Stimulated activated CD8-positive, alpha-beta memory T cell treated with anti-CD3 and anti-CD28 coated beads, Interleukin-12 subunit alpha, Interleukin-12 subunit beta, amount 100 ng/mL, for 4 hours (primary cell): ENCODE measurements at places on chromosomes 5 and 9.

DNA sequence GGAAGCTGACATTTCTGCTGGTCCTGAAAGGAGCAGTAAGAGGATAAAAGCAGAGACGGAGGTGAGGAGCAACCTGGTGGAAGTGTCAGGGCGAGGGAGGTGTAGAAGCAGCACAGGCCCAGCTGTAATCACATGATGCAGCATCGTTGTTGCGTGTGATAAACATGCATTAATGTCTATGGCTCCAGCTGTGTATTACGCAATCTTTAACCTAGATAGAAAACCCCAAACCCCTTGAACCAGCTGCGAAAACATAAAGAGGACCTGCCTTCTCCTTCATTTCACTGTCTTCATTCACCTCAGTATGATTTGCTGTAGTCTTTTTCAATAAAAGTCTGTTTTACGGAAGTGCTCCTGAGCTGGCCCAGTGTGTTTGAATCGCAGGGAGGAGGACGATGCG is 162.9 kb downstream of the NTRK2 start:
- DNase-seq, result no peak

DNA sequence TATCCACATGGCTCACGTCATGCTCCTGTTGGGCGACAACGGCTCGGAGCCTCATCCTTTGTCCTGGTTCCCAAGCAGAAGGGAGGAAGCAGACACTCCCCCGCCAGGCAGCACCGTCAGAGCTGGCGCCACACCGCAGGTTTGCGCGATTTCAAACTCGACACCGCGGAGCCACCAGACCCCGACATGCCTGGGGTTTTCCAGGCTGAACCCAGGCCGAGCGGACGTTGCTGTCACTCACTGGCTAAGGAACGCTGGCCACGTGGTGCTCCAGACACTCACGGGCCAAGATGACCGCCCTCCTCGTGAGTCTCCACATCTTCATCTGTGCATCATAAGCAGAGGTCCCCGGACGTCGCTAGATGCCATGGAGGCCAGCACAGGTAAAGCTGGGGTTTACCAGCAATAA is 9.0 kb downstream of the TERT start:
- no peak for DNase-seq

DNA sequence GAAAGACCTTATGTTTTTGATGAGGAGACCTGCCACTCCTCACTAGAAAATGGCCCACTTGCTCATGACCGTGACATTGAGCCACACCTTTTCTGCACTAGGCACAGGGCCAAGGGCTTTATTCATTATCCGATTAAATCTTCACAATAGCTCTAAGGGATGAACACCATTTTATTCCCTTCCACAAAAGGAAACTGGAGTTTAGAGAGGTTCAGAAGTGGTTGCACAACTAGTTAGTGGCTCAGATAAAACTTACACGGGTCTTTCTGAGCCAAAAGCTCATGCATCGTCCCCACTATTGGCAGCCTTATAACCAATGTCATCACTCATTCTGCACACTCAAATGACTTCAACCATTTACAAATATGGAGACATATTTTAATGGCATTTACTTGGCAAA is 39.4 kb downstream of the SUSD1 start:
- no peak for DNase-seq

DNA sequence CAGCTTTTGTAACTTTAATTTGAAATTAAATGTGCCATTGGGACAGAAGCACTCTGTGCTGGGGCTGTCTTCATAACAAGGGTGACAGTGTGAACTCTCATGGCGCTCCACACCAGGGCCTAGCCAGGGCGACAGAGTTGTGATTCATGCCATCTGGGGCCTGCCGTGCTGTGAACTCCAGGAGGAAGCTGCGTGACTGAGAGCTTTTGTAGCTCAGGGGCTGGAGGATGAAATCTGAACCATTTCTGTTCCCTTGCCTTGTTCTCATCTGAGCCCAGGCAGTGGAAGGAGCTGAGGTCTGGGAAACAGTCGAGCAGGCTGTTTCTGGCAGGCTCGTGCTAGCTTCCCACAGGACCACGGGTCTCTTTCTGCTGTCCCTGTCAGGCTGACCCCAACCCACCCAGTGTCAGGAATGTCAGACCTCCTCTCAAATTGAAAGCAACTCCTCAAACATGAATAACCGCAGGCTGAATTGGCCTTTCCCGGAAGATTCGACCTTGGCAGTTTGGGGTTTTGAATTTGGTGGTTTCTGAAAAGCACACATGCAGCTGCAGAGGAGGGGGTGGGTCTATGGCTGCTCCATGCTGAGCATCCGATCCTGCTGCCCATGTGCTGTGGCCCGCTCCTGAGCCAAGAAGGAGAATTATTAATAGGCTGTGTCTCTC is 69.2 kb upstream of the RPS23 start:
- DNase-seq, result no peak

DNA sequence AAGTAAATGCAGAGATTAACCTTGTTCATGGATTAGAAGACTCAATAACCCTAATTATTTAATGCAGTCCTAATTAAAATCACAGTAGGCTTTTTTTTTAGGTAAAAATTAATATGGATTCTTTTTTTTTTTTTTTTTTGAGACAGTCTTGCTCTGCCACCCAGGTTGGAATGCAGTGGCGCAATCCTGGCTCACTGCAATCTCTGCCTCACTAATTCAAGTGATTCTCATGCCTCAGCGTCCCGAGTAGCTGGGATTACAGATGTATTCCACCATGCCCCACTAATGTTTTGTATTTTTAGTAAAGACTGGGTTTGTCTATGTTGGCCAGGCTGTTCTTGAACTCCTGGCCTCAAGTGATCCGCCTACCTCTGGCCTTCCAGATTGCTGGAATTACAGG is 40.6 kb downstream of the DENND4C start:
- DNase-seq, result no peak

DNA sequence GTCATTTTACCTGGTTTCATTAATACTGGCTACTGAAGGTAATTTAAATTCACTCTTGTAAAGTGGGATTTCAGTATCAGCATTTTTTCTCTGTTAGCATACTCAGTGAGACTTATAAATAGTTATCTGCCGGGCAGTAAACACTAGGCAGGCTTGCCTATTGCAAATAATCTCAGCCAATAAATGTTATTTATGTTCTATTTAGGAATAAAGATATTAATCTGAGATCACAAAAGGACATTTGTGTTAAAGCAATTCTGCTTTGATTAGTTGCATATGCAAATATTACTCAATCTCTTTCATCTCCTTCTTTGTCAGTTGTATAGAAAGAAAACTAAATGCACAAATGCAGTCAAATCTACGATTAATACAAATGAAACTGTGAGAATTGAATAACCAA is 827.8 kb downstream of the TLE4 start:
- DNase-seq, result no peak

GRCh38 chr9:15354713-15355112 is 47.7 kb upstream of the TTC39B start:
- no peak for DNase-seq

DNA sequence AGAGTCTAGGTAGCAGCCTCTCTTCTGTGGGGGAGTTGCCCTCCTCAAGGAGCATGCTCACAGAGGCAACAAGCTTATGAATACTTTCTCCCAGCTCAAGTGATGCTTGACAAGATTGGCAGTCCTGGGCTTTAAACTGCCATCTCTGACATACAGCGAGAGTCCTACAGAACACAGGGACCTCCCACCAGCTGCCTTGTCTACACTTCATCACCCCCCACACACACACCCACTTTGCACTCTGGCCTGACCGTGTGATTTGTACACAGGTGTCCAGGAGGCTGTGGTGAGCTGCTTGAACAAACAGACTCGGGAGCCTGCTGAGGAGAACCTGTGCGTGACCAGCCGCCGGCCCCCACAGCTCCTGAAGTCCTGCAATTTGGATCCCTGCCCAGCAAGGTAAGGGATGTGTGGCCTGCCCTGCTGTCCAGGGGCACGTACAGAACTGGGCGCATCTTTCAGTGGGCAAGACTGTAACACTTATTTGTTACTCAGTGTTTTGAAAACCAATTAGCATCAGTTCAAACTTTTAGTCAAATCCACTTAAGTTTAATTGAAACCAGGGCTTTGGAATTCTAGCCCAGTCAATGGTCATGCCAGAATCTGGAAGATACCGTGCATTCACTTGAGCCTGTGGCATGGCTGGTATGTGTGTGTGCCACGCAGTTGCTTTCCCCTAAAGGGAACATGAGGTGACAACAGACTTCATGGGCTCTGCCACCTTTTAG is 247.5 kb downstream of the ADAMTSL1 start:
- DNase-seq, result no peak

DNA sequence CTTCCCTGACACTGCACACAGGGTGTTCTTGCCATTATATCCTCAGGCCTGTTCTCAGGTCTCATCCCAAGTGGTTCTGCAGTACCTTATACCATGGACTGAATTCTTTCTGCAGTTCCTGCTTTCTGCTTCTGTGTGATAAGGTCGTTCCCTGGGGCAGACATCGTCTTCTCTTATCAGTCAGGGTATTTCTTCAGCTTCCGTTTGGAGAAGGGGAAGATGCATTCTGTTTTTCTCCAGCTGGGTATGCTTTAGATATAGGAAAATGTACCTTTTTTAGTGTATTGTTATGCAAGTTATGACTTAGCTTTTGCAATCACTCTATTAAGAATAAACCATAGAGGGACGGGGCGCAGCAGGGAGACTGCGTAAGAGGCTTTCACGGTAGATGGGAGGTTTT is 31.1 kb downstream of the RALGPS1 start:
- no peak for DNase-seq

DNA sequence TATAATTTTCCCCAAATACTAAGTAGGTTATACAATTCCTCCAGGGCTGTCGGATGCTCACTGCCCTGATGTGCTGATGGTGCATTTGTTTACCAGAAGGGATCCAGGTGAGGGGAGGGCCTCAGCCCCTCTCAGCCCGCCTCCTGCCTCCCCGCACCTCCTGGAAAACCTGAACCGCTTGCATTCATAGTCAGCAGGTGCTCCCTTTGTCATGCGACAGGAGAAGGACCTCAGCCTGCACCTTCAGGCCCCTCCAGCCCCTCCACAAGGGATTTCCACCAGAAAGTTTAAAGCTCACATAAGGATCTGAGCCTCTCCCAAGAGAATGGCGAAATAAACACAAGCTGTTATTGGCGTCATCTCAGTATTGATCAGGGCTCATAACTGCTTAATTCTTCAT is 36.5 kb upstream of the NTNG2 start:
- no peak for DNase-seq

GRCh38 chr5:54753034-54753433 is 232.4 kb downstream of the ESM1 start:
- DNase-seq, result no peak

DNA sequence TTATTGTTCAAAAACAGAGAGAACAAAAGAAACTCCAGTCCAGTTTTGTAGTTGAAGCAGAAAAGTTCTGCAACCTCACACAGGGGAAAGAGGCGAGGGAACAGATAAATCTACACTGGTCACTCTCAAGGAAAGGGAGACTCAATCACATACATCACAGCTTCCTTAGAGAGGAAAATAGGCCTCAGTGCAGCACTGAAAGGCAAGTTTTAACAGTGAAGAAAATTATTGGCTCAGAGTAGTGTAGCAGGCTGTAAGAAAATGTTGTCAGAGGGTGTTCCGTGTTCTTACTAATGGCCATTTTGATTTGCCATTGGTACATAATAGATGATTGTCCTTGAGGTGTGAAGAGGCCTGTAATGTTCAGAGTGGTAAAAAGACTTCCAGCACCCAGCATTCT is 530.0 kb upstream of the CDH6 start:
- DNase-seq, result no peak

GRCh38 chr9:92639791-92640271 is 30.1 kb downstream of the IPPK start:
- no peak for DNase-seq

GRCh38 chr5:38905516-38905915 is 59.7 kb downstream of the OSMR start:
- DNase-seq, result no peak

DNA sequence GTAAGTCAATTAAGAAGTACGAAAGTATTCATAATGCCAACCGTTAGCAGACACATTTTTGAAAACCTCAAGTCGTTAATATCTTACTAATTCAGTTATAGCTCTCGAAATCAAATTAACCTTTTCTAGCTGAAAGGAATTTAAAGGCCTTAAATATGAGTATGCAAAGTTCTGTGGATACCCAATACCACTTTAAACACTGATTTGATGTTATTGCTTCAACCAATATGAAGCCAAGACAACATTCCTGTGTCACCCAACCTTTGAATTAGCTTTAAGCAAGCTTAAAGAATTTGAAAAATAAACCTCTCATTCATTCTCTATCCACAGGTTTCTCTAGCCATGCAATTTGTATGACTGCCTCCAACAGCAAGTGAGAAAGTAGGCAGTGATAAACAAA is 204.5 kb downstream of the MCTP1 start:
- no peak for DNase-seq

- DNase-seq, result no peak
Measured at GRCh38 chr5:57531333-57531732, 48.7 kb upstream of the ACTBL2 start.

DNA sequence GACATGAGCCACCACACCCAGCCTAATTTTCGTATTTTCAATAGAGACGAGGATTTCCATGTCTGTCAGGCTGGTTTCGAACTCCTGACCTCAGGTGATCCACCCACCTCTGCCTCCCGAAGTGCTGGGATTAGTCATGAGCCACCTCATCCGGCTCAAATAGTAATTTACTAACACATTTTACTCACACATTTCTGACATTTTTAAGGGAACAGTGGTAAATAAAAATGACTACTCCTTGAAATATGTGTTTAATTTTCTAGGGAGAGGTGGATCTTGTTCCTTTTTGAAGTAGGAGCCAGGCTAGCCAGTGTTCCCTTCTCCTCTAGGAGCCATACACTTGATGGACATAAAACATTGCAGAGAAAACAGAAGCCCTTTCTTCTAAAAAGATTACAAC is 55.2 kb upstream of the ERBIN start:
- no peak for DNase-seq

- DNase-seq, result no peak
Measured at GRCh38 chr5:74934949-74935751, 69.0 kb upstream of the FAM169A start.
